ENCODE measurements at places on chromosomes 4 and X. TPM values are rescaled to one million over a fixed set of nuclear protein-coding genes. Genes with fewer than 3 reads are reported as not detected.

- DNase-seq = no peak
These were observed 4.3 kb upstream of the KCNE5 start for GRCh38 chrX:109629310-109629709.

- DNase-seq = no peak
These were observed 107.6 kb upstream of the FAM9B start for GRCh38 chrX:9141496-9141895.

GRCh38 chr4:174512745-174513144 lies 9.5 kb downstream of the HPGD start:
- no peak for DNase-seq

GRCh38 chrX:68536429-68536828 lies 37.6 kb downstream of the YIPF6 start:
- no peak for DNase-seq

GRCh38 chr4:113436360-113436759 lies 325.2 kb downstream of the CAMK2D start:
- no peak for DNase-seq

Gene ASB11
- total RNA-seq = not detected

Gene GSX2
- not detected for total RNA-seq

Gene CXCL10
- total RNA-seq = not detected

Gene SHROOM4
- total RNA-seq = 0.05 TPM

Gene THAP6
- 20.2 TPM for total RNA-seq

GRCh38 chr4:47675806-47676205 lies 162.1 kb downstream of the CORIN start:
- no peak for DNase-seq

GRCh38 chr4:153722036-153722435 lies 37.8 kb downstream of the RNF175 start:
- no peak for DNase-seq

DNA sequence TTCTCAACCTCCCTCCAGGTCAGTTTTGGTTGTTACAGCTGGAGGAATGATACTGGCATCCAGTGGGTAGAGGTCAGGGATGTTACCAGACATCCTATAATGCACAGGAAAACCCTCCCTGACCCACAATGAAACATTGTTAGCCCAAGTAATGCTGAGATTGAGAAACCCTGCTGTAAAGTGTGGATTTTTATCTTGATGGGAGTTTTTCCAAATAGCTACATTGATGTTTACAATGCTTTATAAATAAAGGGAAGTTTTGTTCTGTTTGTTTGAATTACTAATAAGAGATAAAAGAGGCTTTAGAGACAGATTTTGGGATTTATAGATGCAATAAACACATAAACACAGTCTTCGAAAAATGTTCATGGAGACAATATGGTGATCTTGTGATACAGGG lies 194.0 kb upstream of the NUDT6 start:
- no peak for DNase-seq

DNA sequence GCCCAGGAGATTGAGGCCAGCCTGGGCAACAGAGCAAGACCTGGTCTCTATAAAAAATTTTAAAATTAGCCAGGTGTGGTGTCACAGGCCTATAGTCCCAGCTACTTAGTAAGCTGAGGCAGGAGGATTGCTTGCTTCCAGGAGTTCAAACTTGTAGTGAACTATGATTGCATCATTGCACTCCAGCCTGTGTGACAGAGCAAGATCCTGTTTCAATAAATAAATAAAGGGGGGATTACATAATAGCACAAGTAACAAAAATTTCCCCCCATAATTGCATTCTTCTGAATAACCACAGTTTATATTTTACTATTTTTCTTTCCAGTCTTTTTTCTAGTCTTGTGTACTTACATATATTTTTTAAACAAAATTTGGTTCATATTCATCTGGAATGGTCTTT lies 135.6 kb downstream of the CHIC2 start:
- DNase-seq = no peak

DNA sequence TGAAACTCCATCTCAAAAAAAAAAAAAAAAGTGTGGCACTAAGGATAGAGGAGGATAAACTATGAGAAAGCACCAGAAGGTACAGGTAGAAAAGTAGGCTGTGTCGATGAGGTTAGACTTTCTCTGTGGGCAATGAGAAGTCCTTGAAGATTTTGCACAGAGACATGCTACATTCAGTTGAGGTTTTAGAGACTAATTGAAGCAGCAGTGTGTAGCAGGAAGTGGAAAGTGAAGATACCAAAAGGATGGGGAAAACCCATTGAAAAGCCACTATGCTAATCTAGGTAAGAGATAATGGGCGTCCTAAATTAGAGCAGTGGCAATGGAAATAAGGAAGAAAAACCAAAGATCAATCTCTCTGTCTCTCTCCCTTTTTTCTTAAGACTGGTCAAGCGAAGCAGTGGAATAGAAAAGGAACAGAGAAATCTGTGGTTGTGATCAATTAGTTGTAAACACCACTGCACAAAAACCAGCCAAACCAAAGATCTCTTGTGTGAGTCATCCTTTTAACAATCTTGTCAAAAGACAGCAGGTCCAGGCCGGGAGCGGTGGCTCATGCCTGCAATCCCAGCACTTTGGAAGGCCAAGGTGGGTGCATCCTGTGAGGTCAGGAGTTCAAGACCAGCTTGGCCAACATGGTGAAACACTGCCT lies 3.5 kb downstream of the SPINK2 start:
- DNase-seq = no peak

DNA sequence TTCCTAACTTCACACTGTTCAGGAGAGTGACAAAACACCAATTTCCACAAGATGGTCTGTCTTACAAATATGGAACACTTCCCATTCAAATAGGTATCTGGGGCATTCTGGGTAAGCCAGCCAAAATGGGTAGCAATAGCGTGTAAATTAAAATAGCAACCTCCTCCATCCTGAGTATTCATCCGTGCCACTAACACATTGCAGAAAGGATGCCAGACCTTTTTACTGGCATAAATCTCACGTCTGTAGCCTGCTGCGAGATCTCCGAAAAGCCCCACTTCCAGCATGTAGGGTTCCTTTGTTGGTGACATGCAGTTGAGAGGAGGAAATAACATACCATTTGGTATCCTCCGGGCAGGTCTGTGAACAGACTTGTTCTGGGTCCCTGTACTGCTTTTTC lies 52.7 kb upstream of the RAI2 start:
- DNase-seq = no peak

GRCh38 chrX:23503835-23504539 lies 163.3 kb upstream of the PRDX4 start:
- no peak for DNase-seq

Gene FGFBP1
- total RNA-seq = not detected

GRCh38 chrX:25534091-25534490 lies 518.3 kb upstream of the ARX start:
- no peak for DNase-seq

Gene OPN1MW2
- not detected for total RNA-seq

Gene SLC38A5
- total RNA-seq = 25.1 TPM

Gene TSPAN7
- total RNA-seq = not detected

DNA sequence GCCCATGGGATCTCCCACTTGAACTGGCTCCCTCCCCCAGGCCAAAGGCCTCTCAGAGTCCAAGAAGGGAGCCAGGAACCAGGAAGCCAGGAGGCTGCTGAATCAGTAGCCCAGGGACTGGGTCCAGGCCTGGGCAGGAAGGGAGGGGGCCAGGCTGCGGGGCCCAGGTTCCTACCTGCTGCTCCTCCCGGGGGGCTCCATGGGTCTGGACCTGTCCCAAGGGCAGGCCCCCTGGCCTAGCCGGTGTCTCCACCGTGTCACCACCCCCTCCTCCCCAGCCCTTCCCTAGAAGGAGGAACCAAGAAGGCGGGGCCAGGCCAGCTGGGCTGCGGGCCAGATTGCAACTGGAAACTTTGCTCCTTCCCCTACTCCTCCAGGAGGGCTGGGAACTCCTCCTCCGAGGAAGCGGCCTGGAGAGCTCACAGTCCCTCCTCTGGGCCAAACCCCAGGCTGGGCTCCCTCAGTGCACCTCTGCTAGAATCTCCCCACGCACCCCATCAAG lies at the start of gene IQSEC2:
IQSEC2 (minus strand) TSS at position 264 of the 502 bp plus-strand sequence.
- no peak for DNase-seq

DNA sequence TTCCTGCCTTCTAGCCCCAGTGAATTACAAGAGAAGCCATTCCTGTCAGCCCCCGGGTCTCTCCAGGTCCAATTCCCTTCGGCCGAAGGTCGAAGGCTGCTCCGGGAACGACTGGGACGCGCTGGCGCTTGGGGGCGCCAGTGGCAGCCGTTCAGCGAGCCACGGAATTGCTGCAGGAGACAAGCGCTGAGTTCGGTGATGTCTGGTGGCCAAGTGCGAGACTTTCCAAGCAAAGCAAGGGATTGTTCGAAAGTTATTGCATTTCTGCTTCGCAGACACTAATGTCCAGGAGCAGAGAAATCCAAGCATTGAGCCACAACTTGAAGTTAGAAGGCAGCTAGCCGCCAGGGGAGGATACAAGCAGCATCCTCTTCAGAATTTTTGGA lies 1.1 kb upstream of the DKK2 start:
- no peak for DNase-seq

- DNase-seq = no peak
These were observed 35.3 kb downstream of the C4orf54 start for GRCh38 chr4:99622341-99622740.

Gene RAB41
- not detected for total RNA-seq

- DNase-seq = no peak
These were observed 48.2 kb upstream of the PASD1 start for GRCh38 chrX:151515237-151515636.

- no peak for DNase-seq
These were observed 29.7 kb downstream of the OFD1 start for GRCh38 chrX:13764281-13764680.

Gene HSD17B11
- 49.8 TPM for total RNA-seq

Gene CSAG2
- total RNA-seq = not detected

DNA sequence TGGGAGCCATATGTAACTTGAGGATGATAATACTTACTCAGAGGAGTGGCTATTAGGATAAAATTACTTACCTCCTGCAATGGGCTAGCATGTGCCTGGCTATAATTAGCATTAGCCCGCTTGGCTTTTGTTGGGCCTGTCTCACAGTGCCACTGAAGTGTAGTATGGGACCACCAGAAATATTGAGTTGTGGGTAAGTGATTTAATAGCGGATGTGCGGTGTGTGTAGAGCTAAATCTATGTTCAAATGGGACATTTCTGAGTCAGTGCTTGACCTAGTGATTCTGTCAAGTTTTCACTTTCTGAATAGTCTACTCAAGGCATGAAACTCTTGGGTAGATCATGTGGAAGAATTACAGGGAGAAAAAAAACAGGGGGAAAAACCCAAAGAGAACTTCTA lies 3.5 kb upstream of the CLNK start:
- DNase-seq = no peak

DNA sequence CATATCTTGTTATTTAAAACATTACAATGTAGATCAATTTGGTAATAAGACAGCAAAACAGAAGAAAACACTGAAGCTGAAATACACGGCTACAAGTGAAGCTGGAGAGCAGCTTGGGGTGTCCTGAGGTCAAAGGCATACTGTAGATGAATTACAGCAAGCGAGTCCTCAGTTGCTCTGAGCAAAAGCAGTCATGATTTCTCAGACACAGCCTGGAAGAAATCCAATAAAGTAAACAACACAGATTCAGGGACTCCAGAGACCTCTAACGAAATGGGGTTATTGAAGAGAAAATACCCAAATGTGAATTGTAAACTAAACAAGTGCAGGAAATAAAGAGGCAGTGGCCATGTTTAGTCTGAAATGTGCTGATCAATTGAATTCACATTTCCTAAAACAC lies 324.4 kb downstream of the CAMK2D start:
- no peak for DNase-seq

- no peak for DNase-seq
These were observed 175.2 kb upstream of the TET2 start for GRCh38 chr4:104971462-104971861.

Gene SLITRK2
- total RNA-seq = not detected

- no peak for DNase-seq
These were observed 104.7 kb upstream of the KLHL13 start for GRCh38 chrX:118221270-118221669.

DNA sequence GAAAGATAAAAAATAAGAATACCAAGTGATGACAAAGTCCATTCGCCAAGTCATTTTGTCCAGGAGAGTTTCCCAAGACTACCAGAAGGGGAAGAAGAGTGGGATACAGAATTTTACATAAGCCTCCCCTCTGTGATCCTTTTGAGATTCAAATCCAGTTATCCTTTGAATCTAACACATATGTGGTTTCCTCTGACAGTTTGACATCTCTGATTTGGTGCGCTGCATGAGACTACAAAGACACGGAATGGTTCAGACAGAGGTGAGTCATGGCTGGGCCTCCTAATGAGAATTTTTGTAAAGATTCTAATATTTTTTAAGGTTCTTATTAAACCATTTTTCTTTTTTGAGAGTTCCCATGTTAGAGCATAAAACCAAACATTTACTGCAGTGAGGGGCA lies 38.3 kb downstream of the SLC10A6 start:
- no peak for DNase-seq

Gene GPR143
- total RNA-seq = not detected
